Sigmoid colon (tissue), 7 donors: ENCODE measurements at places on chromosomes 5 and 9. TPM values are rescaled to one million over a fixed set of nuclear protein-coding genes. Genes with fewer than 3 reads are reported as not detected.

The TNFSF15 gene
- total RNA-seq: 13.2 TPM

The CDHR2 gene
- total RNA-seq: 0.71 TPM

The CWC27 gene
- total RNA-seq: 27.7 TPM

DNA sequence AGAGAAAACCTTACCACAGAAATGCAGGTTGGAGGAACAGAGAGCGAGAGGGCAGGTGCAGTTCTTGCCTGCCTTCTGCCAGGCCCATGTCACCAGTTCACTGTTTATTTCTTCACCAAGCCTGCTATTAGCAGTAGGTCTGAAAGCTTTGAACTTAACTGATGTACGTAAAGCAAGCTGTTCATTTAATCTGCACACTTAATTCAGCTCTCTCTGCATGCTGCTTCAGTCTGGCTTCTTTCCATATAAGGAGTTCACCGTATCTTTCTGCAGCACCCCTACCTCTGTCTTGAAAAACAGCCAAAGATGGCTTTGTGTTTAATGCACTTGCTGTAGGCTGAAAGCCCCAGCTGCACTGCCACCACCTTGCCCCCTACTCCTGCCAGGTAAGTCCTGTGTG lies 205.1 kb downstream of the RAB3C start:
- no peak for DNase-seq

GRCh38 chr9:68817079-68817875 lies 112.2 kb downstream of the PIP5K1B start:
- DNase-seq: no peak

DNA sequence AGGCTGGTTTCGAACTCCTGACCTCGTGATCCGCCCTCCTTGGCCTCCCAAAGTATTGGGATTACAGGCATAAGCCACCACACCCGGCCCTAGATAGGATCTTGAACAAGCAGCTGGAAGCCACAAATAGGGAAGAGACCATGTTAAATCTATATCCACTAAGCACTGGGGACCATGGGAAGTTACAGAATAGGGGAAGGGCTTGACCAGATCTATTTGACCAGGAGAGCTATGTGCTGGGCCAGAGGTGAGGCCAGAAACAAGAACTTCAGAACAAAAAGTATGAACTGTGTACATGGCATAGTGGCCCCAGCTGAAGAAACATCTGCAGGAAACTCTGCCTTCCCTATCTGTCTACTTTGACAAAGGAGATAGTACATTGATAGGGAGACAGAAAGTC lies 10.8 kb downstream of the KLF4 start:
- no peak for DNase-seq

GRCh38 chr5:147803926-147804325 lies 21.4 kb upstream of the JAKMIP2 start:
- DNase-seq: no peak

DNA sequence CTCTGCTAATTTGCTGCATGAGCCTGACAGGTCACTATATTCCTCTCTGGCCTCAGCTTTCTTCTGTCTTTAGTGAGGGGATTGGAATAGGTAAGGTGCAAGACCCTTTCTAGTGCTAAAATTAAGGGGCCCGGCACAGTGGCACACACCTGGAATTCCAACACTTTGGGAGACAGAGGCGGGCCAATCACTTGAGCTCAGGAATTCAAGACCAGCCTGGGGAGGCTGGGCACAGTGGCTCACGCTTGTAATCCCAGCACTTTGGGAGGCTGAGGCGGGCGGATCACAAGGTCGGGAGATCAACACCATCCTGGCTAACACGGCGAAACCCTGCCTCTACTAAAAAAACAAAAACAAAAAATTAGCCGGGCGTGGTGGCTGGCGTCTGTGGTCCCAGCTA lies 37.2 kb downstream of the EGR1 start:
- no peak for DNase-seq

DNA sequence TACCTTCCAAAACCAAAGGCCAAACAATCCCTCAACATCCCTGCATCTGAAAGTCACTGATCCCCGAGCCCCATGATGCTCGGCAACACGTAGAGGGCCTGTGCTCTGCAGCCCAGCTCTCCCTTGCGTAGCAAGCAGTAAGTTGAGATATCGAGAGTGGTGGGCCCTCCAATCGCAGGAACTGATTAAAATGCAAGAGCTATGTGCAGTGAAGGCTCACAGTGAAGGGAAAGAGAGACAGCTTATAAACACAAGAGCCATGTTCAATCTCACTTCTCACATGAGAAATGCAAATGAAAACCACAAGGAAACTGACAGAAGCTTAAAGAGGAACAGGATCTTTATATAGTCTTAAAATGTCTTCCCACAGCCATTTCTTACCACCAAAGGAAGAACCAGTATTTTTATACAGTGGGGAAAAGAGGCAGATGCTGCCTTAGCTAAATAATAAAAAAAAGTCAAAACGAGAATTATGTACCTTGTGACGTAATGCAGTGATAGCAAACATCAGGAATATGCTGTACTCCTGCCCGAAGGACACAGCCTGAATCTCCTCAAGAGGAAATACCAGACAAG lies 24.6 kb downstream of the TTF1 start:
- no peak for DNase-seq

GRCh38 chr9:130368631-130369103 lies 76.1 kb upstream of the ASS1 start:
- DNase-seq: no peak

- peak; percentile 19 for DNase-seq
Measured at GRCh38 chr5:654071-654778, 38.9 kb downstream of the TPPP start.

DNA sequence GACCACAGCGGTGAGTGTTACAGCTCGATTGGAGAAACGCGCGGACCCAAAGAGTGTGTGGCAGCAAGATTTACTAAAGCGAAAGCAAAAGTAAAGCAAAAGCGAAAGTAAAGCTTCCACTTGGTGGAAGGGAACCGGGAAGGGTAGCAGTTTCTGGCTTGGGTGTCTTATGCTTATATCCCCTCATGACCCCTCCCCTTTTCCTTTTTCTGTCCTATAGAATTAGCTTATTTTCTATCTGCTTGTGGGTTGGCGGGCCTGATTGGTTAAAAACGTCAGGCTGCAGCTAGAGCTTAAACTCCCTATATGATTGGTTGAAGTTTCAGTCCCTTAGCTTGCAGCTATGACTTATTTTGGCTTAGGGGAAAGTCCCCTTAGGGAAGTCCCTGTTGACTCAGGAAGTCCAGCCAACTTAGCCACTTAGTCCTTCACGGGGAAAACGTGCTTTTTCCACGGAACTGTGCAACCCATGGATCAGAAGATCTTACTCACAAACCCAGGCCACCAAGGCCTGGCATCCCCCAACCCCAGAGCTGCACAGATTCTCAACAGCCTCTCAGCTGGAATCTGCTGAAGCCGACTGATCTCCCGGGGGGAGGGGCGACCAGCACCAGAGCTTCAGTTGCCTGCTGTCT lies 114.2 kb upstream of the ADAMTS16 start:
- DNase-seq: no peak

DNA sequence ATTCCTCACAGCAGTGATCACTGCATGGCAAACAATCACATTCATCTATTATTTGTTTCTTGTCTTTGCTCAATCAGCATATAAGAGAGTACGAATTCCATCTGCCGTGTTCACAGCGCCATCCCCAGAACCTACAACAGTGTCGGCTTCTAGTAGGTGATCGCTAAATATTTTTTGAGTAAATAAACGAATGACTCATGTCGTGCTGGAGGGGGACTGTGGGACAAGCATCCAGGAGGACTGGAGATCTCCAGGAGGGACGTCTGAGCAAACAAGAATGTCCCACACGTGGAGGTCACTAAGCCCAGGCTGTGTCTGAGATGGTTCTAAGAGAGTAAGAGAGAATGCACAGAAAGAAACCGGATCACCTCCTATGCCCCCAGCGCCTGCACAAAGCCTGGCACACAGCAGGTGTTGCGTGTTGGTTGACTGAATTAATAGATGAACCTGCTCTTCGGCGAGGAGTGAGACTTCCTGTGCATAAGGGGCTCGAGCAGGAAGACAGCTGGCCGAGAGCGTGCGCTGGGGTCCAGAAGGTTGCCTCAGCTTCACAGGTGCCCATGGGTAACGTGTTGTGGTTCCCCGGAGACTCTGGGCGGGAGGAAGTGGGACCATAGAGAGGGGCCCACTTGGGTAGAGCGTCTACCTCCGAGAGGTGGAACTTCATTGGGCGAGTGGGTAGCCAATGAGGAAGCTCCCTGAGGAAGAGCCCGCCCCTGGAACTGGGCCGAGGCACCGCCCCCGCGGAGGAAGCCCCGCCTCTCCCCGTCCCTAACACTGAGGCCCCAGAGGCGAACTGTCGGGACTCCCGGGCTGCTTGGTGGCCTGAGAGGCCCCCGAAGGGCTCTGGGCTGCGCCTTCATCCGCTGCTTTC lies 193.0 kb downstream of the MELK start:
- peak; percentile 79 for DNase-seq

DNA sequence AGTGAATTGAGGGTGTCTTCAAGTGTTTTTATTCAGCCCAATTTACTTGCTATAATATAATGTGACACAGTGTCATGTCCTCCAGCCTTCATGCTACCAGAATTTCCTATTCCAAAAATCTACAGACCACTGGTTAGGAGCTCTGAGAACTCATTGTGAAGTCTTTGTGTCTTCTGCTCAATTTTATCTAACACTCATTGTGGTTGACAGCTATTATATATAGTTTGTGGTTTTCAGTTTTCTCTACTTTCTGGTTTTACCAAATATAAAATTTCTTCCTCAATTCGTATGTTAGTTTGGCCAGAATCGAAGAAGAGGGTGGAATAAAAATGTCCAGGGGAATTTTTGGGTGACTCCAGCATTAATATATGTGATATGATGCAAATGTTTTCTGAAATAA lies 509.3 kb upstream of the NUDT12 start:
- DNase-seq: no peak

- no peak for DNase-seq
Measured at GRCh38 chr5:106849266-106849665, 821.5 kb downstream of the EFNA5 start.

DNA sequence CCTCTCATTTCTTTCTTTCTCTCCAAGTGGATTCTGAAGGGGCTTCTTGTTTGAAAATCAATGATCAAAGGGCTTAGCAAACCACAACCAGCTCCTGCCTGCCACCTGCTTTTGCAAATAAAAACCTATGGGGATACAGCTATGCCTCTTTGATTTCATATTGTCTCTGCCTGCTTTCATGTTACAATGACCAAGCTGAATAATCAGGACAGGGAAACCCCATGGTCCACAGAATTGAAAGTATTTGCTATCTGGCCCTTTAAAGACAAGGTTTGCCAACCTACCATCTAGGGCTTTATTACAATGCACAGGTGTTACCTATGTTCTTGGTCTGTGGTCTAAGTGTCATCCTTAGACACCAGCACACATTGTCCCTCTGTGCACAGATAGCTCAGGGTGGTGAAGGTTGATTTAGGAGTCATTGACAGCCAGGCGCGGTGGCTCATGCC lies 28.8 kb upstream of the PLIN2 start:
- no peak for DNase-seq

DNA sequence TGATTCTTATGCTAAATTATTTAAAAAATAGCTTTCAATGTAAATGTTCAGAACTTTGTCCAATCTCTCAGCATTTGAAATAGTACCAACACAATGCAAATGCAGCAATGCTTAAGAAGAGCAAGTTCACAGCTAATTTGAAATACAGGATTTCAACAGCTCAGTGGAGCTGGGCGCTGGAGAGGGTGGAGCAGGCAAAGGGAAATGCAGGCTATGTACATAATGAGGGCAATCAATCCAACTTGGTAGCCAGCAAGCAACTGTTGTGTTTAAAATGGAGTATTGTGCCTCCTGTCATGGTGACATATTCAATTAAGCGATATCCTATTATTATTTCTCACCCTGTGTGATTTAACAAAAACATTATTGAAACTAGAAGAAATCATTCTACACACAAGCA lies 568.8 kb downstream of the PSAT1 start:
- no peak for DNase-seq
